ENCODE measurements at places on chromosomes 6 and 20.

DNA sequence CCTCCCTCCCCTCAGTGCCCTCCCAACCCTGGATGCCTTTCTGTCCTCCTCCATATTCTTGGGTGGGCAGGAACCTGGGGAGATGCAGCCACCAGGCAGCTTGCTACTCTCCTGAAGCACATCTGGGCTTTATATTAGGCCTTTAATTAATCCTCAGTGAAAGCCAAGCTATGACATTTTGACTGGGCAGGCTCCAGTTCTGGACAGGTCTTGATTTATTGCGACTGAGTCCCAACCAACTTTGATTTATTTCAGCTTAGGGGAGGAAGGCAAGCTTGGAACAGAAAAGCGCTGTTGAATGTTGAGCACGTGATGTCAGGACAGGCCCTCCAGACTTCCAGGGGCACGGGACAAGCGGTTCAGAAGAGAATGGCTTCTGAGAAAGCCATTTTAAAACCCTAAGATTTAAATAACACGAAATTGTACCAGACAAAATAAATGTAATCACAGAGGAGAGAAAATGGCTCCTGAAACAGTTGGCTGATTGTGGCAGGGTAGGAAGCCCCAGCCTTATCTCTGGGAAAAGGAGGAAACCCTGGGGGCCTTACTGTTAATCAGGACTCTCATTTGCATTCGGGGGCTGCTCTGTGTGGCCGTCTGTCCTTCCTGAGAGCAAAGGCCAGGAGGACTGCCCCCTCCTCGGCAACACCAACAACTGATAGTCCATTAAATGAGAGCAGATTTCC is 294.2 kb downstream of the FOXC1 start:
- no peak for DNase-seq

- DNase-seq = no peak
These were observed 531.1 kb upstream of the CITED2 start for GRCh38 chr6:139905404-139906052.

- no peak for DNase-seq
These were observed 119.9 kb upstream of the ARID1B start for GRCh38 chr6:156657296-156657695.

DNA sequence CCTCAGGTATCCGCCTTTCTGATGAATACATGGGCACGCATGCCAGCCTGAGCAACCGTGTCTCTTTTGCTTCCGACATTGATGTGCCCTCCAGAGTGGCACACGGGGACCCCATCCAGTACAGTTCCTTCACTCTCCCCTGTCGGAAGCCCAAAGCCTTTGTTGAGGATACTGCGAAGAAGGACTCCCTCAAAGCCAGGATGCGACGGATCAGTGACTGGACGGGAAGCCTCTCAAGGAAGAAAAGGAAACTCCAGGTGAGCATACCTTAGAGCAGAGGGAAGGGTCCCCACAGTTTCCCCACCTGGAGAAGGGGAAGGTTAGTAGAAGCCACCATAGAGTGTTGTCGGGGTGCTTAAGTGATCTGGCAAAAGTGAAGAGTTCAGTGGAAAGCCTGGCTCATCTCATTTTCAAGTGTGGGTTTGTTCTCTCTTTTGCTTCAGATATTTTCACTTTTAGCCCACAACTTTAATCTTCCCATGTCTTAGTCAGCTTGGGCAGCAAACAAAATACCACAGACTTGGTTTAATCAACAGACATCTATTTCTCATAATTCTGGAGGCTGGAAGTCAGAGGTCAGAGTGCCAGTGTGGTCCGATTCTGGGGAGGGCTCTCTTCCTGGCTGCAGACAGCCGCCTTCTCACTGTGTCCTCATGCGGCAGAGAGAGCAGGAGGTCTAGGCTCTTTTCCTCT is 133.5 kb upstream of the CLDN20 start:
- DNase-seq = no peak

GRCh38 chr6:40599555-40599954 is 12.4 kb upstream of the LRFN2 start:
- DNase-seq = no peak

- no peak for DNase-seq
These were observed 128.0 kb downstream of the DLL1 start for GRCh38 chr6:170162775-170163404.

GRCh38 chr6:39342692-39343395 is 20.3 kb upstream of the KCNK16 start:
- DNase-seq = no peak

DNA sequence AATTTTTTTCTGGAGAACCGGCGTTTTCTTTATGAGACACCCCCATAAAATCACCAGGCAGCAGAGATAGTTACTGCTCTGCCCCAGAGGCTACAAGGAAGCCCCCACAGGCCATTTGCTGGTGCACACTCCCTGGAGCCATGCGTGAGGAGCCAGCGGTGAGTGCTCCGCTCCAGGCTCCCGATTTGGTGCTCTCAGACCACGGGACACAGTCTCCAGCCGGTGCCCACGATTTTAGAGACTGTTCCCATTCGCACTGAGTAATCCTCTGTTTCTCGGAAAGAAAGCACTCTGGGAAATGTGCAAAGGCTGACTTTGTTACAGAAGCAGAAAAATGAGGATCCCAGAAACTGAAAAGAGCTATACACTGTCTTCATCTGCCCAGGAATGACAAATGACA is 104.9 kb downstream of the RNASET2 start:
- no peak for DNase-seq
